Hematopoietic multipotent progenitor cell treated with erythropoietin and hydrocortisone succinate and interleukin-3 and kit ligand, for 6 days (in vitro differentiated cells): ENCODE measurements at places on chromosomes 5 and 9.

GRCh38 chr9:81874931-81875330 is 53.3 kb upstream of the SPATA31D4 start:
- no peak for DNase-seq

DNA sequence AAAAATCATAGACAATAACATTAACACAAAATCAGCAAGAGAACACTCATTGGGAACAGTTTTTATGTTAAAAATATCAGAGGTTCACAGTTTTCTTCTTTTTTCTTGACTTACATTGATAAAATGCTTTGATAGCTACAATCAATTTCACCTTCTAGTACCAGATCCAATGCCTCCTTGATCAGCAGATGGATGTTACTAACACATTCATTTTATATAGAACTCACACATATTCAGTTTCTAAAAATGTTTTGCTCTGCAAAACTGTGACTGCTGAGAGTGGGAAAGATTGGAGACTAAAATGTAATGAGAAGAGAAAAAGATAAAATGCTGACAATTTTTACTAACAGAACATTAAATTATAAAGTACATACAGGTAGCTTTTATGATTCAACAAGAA is 143.1 kb downstream of the TTC39B start:
- no peak for DNase-seq

DNA sequence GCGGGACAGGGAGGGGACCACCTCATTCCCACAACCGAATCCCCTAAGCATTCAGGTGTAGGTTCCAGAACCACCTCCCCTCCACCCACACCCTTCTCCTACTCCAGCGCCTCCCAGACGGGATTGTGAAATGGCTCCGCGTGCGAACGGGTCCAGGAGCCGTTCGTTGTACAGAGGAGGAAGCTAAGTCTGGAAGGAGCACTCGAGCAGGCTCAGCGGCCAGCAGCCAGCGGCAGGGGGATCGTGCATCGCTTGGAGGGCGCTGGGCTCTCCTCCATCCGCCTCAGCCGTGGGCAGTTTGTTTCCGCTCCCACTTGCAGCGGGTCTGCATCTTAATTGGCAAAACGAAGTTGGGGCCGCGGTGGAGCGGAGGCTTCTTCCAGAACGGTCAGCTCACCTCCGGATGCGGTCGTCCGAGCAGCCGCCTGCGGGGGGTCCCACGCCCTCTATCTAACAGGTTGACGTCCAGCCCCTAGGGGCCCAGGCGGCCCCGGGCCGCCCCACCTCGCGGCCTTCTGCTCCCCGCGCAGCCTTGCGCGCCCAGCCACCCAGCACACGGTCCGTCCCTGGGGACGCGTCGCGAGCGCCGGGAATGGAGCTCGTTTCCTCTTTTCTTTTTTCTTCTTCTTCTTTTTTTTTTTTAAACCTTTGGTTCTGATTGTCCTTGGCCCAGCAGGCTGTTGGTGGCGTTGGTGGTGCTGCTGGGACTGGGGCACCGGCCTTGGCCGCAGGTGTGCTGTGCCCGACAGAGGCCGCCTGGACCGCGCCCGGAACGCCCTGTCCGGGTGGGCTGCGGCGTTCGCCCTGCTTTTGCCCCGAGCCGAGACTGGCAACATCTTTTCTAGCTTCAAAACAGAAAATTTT is 3.9 kb upstream of the BARX1 start:
- DNase-seq, result no peak

DNA sequence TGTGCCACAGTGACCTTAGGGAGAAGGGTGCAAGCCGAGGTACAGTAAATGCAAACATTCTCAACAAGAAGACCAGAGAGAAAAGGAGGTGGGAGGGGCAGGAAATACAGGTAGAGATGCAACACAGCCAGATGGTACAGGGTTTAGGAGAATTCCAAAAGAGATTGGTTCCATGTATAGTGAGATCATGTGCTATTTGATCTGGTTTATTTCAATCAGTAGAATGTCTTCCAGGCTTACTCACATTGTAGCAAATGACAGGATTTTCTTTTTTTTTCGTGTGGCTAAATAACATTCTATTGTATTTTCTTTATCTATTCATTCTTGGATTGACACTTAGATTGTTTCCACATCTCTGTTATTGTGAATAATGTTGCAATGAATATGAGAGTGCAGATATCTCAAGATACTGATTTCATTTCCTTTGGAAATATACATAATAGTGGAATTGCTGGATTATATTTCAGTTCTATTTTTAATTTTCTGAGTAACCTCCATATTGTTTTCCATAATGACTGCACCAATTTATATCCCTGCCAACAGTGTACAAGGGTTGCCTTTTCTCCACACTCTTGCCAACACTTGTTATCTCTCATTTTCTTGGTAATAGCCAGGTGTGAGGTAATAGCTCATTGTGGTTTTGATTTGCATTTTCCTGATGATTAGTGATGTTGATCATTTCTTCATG is 107.8 kb upstream of the GAS1 start:
- no peak for DNase-seq

GRCh38 chr5:97133101-97133500 is 9.3 kb downstream of the LIX1 start:
- DNase-seq, result no peak

- no peak for DNase-seq
Observed at GRCh38 chr9:37438359-37438758, 15.9 kb downstream of the GRHPR start.

DNA sequence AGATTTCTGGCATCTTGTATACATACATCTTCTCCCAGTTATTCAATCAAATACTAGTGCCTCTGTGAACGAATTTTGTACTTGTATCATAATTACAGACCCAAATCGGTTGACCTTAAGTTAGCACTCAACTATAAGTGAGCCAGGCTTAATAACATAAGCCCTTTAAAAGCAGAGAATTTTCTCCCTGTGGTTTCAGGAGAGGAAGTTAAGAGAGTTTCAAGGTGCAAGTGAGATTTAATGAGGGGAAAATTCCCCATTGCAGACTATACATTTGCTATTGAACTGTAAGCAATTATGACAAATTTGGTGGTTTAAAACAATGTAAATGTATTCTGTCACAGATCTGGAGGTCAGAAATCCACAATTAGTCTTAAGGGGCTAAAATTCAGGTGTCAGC is 261.9 kb upstream of the NREP start:
- no peak for DNase-seq

GRCh38 chr5:176364765-176365350 is 429 bp upstream of the ARL10 start:
- DNase-seq, result peak; percentile 38

GRCh38 chr5:76960004-76960625 is 7.3 kb downstream of the CRHBP start:
- DNase-seq, result peak; percentile 76

GRCh38 chr5:135599421-135600151 is 20.8 kb upstream of the CXCL14 start:
- DNase-seq, result no peak

DNA sequence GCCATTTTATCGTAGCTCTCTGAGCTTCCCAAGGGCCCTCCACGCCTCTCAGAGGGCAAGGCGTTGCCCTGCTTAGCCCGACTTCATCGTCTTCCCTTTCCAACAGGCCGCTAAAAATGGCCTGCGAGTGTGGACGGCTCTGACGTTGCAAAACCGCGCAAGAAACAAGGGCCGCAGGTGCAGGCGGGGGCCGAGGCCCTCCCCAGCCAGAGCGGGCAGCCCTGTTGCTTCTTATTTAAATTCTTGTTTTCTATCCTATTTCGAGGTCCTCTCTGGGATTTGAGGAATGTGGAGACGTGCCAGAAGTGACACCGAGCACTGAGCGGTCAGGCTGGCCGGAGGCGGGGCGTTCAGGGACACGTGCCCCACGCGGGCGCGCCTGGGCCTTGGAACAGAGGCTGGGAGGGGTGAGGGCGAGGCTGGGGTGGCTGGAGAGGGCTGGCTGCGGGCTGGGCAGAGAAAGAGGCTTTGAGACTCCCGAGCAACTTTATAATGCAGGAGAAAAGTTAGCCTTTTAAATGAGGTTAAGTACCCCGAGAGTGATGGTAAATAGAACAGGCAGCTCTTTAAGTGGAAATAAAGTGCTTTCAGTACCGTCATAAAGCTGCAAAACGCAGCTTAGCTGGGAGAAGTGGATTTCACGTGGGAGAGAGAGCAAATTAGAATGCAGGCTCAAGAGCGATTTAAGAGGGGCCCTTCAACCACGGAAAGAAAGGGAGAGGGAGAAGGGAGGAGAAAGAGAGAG is 243.6 kb downstream of the AUH start:
- DNase-seq, result peak; percentile 30

DNA sequence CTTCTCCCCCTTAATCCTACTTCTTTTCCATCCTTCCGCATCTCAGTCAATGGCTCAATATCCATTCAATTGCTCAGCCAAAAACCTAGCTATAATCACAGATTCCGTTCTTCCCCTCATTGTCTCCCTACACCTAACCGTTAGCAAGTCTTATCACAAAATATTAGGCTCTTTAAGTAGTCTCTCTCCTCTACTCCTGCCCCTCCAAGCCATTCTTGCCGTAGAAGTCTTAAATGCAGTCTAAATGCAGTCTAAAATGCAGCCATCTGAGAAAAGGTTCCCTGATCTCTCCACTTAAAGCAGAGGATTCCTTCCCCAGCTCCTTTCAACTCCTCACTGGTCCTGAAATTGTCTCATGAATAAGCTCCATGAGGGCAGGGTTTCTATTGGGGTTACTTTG is 57.8 kb downstream of the ELL2 start:
- no peak for DNase-seq

- no peak for DNase-seq
Observed at GRCh38 chr9:133035669-133036068, 4.9 kb downstream of the GTF3C5 start.

DNA sequence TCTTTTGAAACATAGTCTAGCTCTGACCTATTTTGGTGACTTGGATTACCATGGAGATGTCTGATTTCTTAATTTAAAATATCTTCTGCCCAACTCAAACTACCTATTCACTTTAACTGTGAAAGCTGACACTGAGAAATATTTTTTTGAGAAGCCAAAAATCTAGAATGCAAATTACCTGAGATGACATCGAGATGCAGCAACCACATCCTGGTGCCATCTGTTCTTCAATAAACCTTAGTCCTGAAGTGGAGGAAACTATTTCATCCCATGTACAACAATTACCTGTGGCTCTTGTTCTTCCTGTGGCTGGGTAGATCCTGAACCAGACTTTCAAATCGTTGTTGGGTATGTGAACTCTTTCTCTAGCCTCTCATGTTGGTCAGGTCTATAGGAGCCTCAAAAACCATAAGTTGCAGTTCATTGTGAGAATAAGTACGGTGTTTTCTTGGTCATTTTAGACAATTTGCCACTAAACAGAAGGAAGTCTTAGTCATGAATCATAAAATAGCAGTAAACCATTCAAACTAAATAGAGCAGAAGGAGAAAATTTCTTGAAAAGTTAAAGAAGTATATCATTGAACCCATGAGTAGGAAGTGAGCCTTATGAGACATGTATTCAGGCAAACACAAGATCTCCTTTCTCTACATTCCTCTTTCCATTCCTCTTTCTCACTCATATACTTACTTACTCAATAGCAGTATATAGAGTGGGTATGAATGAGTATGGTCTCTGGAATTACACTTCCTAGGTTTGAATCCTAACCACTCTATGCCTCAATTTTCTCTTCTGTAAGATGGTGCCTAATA is 176.0 kb downstream of the HMHB1 start:
- no peak for DNase-seq

- no peak for DNase-seq
Observed at GRCh38 chr5:28648108-28648507, 1609.7 kb upstream of the CDH9 start.

DNA sequence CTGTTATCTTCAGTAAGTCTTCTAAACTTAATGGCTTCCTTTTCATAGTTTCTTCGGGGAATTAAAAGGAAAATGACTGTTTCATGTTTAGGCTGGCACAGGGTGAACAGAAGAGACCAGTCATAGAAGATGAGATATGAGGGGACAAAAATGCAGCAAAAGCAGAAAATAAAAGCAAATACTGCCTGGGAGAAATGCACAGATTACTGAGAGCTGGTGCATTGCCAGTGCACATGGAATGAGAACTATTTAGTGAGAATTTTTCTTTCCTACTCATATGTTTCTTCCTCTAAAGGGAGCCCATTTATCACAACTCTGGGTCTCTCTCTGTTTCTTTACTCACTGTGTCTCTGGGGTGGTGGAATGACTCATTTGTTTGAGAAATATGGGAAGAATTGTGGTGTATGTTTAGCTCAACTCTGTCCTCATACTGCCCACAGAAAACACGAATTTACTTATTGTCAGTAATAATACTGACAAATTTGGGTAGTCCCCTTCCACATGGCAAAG is 25.9 kb upstream of the ANKRD55 start:
- no peak for DNase-seq

- no peak for DNase-seq
Observed at GRCh38 chr9:2502760-2503159, 118.8 kb upstream of the VLDLR start.

- no peak for DNase-seq
Observed at GRCh38 chr5:174991847-174992246, 267.5 kb downstream of the MSX2 start.

DNA sequence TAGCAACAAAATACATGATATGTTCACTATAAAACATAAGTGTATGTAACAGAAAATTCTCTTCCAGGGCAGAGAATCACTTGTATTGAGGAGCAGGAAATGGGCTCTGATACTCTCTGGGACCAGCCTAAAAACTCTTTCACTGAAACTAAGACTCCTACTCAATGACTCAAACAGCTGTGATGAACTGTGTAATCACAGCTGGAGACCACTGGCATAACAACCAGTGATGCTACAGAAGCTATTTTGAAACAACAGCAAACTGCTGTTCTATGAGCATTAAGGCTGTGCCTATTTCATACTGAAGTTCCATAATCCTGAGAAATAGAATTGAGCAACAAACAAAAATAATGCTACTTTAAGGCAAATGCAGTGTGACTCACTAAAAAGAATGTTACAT is 594.0 kb downstream of the HINT1 start:
- no peak for DNase-seq

DNA sequence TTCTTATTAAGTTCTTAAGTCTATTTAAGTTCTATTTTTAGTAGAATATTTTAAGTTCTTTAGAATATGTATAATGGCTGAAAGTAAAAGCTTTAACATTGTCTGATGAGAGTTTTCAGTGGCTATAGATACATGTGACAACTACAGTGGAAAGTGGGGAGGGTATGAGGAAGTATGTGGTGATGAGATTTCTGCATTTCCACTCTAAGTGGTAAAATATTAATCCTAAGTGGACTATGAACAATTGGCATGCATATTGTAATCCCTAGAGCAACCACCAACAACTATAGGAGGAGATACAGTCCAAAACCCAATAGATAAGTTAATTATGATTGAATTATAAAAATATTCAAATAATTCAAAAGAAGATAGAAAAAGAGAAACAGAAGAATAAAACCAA is 183.6 kb downstream of the GADD45G start:
- no peak for DNase-seq

GRCh38 chr9:77830618-77831285 is 182.6 kb upstream of the GNA14 start:
- DNase-seq, result no peak
